Immature natural killer cell (primary cell): ENCODE measurements at places on chromosomes 4 and X.

DNA sequence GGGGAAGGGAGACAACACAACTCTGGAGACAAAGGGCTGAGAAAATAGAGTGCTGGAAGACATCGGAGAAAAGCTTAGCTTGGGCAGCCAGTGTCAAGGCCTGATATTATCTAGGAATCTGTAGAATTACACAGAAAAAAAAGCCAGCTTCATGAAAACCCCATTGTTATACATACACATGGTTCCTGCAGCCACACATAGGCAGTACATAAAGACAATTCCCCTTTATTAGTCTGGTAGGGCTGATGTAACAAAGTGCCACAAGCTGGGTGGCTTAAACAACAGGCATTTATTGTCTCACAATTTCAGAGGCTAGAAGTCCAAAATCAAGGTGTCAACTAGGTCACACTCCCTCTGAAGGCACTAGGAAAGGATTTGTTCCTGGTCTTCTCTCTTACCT is 503.5 kb downstream of the MID1IP1 start:
- DNase-seq: no peak

GRCh38 chrX:15973946-15974345 is 119.3 kb upstream of the AP1S2 start:
- no peak for DNase-seq

- DNase-seq: no peak
These were observed 571.1 kb downstream of the PCDH7 start for GRCh38 chr4:31291238-31291637.

GRCh38 chrX:153537526-153538295 is 20.3 kb downstream of the ATP2B3 start:
- DNase-seq: no peak

DNA sequence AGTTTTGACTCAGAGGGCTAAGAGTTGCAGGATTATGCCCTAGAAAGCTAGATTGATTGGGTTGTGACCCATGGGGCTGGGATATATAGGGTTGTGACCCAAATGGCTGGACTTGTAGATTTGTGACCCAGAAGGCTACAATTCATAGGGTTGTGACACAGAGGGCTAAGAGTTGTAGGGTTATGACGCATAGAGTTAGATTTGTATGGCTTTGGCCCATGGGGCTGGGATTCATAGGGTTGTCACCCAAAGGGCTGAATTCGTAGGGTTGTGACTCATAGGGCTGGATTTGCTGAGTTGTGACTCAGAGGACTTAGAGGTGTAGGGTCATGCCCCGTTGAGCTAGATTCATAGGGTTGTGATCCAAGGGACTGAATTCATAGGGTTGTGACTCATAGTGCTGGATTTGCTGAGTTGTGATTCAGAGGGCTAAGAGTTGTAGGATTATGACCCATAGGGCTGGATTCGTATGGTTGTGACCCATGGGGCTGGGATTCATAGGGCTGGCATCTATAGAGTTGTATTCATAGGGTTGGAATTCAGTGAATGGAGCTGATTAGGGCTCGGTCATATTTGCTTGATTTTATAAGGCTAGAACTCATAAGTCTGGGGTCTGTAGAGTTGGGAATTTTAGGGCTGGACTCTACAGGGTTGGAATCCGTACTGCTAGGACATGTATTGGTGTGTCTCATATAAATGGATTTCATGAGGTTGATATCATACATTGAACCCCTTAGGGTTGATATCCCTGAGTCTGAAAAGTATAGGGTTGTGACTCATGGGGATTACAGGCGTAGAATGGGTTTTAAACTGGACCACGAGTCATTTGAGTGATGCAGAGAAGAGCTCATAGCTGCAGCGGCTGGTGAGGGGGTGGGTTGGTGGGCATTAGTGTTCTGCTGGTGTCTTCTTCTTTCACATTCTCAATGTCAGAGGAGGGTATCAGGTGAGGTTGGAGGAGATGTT is 125.7 kb downstream of the CRLF2 start:
- DNase-seq: no peak

- no peak for DNase-seq
These were observed 42.1 kb downstream of the TRIM61 start for GRCh38 chr4:164935363-164935762.

DNA sequence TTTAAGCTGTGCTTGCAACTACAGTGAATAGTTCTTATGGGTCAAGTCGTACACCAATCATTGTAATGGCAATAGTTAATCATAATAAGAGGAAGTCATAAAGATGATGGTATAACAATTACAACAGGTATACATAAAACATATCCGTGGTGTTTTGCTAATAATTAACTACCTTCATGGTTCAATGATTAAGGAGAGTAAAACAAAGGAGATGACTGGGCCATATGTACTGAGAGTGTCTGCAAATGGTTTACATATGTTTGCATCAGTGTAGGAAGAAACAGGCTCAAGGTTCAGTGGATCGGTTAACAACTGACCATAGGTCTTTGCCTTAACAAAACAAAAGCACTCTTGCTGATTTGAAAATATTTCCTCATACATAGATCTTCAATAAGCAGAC is 253.0 kb downstream of the COX7B2 start:
- no peak for DNase-seq

DNA sequence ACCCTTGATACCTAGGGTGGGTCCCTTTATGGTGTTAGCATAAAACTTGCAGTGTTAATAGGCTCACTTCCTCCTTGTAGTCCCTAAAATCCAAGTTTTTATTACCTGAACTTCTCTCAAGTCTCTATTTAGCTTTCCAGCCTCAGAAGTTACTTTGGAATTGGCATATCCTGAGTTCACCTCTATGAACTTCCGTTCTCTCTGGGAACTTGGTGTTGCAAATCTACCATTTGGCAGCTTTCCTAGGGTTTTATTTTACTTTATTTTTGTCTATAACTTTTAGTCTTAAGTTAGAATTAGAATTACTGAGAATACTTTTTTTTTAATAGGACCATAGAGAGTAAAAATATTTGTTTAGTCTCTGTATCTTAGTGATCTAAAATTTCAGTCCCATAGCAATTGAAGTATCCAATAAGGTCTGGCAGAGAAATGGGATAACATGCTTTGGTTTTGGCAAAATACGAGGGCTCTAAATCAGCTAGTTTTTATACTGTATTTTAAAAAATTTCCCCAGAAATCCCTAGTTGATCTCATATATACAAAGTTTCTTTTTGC is 30.3 kb upstream of the NAF1 start:
- DNase-seq: no peak

DNA sequence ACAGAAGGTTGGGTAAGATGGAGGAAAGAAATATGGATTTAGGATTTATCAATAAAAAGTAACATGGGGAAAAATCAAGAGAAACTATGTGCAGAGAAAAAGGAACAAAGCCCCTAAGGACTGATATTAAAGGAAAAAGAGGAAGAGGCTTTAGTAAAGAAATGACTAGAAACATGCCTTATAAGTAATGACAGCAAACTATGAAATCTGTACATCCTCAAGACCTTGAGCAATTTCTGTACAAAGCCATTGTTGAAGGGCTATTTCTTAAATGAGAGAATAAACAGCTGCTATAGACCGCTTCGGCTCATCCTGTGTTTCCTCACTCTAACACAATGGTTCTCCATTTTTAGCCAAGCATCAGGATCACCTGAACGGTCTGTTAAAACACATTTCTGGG is 180.3 kb upstream of the ATOH1 start:
- no peak for DNase-seq

- DNase-seq: no peak
These were observed 20.4 kb downstream of the MAML3 start for GRCh38 chr4:140133576-140133975.

- DNase-seq: no peak
These were observed 247.3 kb downstream of the SLC7A11 start for GRCh38 chr4:137994853-137995252.

DNA sequence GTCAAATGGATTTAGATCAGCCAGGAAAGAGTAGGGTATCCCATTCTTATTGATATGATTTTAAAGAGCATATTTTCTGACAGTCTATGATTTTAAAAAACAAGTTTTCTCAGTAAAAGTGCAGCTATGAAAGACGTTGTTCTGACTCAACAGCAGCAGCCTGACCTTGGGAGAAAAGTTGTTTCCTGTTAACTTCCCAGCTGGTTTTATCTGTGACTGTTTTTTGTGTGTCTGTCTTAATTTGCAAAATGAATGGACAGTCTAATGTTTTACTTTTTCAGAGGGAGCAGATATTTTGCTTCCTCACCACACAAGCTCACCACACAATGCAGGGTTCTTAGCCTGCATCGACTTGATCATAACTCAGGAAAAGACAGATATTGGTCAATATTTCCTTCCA is 764 bp upstream of the MTHFD2L start:
- no peak for DNase-seq

GRCh38 chrX:44747317-44747716 is 96.5 kb upstream of the DUSP21 start:
- no peak for DNase-seq

DNA sequence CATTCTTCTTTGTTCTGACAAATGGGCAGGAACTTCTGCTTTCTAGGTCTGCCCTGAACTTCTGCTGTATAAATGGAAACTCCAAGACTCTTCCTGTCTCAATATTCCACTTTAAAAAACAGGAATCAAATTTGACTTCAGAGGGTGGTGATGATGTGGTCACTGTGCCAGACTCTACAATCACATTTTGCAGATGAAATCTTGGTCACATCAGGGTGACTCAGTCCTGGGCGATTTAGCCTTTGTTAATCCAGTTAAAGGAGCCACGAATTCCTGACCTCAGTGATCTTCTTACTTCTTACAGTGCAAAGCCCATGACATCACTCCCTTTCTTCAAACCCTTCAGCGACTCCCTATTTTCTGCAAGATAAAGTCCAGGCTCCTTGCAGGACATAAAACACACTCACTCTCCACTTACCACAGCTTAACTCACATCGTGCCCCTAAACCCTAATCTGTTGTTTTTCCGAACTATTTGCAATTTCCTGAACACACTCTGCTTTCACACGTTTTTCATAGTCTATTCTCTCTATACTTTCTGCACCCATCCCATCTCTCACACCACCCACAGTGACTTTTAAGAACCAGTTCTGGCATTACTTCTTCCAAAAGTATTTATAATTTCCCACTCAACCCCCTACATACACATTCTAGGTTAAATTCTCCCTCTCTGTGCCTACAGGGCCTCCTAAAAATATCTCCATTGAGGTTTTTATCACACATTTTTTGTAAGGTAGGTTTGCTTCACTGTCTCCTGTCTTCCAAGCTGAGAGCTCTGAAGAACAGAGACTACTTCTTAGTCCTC is 11.1 kb downstream of the GASK1B start:
- DNase-seq: no peak

DNA sequence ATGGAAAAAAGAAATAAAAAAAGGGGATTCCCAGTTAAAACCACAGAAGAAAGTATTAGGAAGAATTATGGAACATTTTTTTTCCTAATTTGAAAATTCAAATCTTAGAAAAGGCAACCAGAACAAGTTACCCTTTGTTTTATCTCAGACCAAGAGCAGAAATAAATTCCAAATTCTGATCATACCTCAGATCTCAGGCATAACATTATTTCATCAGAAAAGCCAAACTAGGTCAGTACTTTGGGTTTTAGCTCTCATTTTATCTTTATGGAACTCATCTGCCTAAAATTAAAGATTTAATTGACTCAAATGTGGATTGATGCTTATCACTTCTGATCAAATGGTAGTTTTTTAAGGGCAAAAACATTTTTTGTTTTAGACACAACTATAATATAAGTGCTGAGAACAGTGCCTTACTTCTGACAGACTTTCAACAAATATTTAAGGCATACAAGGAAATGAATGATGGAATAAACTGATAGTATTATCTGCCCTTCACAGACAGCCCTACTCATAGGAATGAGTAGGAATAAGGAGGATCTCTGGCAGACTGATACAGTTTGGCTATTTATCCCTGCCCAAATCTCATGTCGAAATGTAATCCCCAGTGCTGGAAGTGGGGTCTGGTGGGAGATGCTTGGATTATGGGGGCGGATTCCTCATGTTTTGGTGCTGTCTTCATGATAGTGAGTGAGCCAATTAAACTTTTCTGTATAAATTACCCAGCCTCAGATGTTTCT is 245.3 kb upstream of the PITX2 start:
- DNase-seq: no peak

GRCh38 chr4:17489721-17490120 is 22.2 kb downstream of the QDPR start:
- no peak for DNase-seq

DNA sequence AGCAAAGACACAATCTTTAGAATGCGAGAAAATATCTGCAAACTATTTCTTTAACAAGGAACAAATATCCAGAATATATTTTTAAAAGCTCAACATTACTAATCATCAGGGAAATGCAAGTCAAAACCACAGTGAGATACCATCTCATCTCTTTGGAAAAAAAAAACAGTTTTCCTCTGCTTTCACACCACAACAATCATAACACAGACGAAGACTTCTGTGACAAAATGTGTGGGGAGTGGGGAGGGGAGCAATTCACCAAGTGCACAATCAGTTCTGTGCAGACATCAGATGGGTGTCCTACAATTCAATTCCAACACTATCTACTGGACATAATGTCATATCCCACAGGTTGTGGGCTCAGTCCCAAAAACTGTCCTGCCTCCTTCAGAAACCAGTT is 293.2 kb upstream of the SLC7A11 start:
- no peak for DNase-seq

GRCh38 chrX:94830717-94831116 is 1156.7 kb downstream of the FAM133A start:
- no peak for DNase-seq

DNA sequence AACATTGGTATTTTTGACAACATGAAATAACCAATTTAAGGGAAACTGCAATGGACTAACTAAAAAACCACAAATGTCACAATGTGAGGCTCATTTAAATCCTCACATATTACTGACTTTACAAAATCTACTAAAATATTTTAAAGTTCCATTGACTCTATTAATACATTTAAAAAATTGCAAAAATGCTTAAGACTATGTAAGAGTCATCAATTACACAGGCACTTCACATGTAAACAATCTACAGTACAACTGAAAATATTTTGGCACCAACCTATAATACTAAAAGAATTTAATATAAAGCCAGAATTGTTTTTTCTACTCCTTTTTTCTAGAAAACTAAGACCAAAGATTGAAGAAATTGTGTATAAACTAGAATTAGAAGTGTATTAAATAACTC is 76.8 kb upstream of the RBMXL3 start:
- no peak for DNase-seq

GRCh38 chr4:7193030-7193958 is 956 bp downstream of the SORCS2 start:
- DNase-seq: no peak

- DNase-seq: no peak
These were observed 251.6 kb downstream of the ARHGAP24 start for GRCh38 chr4:85726555-85726954.

DNA sequence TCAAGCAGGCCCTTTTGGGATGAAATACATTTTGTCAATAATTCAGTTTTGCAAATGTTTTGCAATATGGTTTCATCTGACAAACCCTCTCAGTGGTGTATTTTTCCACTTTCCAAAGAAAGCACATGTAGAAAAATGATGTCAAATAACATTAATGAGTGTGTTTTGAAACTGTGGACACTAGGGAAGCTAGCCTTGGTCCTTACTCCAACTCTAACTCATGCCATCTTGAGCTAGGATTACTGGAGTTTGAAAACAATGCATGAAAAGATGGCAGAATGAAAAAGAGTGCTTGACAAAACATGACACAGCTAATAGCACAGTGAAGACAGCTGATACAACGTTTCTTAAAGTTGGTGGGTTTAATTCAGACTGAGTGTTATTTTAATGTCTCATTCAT is 41.4 kb downstream of the HAND2 start:
- no peak for DNase-seq
